CD4-positive, alpha-beta T cell treated with Interleukin-10 for 1 hour (primary cell): ENCODE measurements at places on chromosomes 4 and X.

- DNase-seq = no peak
Measured at GRCh38 chrX:49842621-49843020, 13.5 kb downstream of the PAGE4 start.

DNA sequence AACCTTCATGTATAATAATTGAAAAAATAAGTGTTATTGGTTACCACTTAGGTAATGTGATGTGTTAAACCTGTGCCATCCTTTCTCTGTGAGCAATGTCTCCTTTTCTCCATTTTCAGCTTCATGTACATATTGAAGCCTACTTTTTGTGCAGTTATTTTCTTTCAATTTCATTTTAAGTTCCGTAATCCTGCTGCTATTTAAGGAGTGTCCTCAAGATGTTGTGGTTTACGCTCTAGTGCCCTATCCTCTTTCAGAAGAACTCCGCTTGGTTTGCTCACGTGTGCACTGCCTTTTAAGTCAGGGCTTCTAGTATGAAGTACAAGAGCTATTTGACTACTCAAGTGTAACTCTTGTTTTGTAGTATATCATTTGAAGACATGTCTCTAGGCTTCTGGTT, 2253.2 kb upstream of the TENM3 start:
- DNase-seq = no peak

- DNase-seq = no peak
Measured at GRCh38 chr4:17667653-17668201, 53.3 kb downstream of the MED28 start.

DNA sequence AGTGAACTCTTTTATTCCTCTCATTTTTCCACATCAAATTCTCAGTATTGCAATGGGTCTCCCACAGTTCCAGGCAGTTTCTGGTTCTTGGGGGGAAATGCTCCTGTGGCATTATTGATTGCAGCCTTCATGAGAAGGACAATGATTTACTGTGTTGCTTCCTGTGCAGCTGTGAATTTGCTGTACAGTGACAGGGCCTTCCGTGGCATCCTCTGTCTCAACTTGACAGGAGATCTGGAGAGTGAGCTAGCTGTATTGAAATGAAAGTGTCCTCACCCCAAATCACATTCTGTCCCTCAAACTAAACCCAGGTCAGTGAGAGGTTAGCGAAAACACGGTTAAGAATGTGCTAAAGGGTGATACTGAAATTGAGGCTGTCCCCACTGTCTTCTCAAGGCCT, 77.1 kb upstream of the ATOH1 start:
- no peak for DNase-seq

- DNase-seq = no peak
Measured at GRCh38 chrX:146481735-146482134, 327.8 kb upstream of the CXorf51B start.

- no peak for DNase-seq
Measured at GRCh38 chr4:152620915-152621314, 58.9 kb downstream of the TMEM154 start.

DNA sequence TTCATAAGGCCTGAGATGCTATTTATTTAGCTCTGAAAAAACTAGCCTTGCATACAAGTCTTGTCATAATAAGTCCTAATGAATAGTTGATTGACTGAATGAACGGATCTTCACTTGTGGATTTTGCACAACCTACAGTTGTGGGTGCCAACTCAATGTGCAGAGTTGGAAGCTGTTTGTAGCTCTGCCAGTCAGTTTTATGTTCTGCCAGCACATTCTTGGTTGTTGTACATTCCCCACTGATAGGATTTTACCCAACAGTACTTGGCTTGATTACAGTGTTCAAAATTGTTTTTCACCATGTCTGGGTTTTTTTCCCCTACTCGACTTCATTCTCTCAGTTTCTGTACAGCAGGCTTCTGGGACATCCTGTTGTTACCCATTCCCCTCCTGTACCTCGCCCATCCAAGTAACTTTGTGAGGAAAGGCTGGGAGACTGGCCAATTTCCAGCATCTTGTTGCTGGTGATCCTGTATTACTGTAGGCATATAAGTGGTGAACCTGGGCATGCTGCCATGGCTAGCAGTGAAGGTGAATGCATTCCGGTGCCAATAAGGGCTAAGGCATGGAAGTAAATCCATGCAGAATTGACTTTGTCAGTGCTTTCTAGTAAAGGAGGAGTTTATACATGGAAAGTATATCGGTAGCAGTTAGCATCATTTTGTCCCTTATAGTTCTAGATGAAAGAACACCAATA, 22.8 kb downstream of the IL1RAPL1 start:
- no peak for DNase-seq

DNA sequence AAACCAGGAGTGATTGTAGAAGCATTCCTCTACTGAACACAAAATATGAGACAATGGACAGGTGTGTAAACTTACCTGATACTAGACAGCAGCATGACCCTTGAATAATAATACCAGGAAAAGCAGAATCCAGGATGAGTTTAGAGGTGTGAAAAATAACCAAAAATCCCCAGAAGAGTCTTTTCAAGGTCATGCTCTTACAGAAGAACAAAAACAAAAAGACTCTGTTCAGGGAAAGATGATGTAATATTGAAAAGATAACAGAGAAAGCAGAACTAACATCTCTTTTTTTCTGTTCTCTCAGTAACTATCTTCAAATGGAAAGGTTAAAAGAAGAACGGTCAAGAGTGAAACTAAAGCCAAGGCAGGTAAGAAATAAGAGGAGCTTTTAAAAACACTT, 14.0 kb upstream of the ARHGAP10 start:
- DNase-seq = no peak

GRCh38 chr4:74205559-74205958, 47.6 kb downstream of the MTHFD2L start:
- DNase-seq = no peak

DNA sequence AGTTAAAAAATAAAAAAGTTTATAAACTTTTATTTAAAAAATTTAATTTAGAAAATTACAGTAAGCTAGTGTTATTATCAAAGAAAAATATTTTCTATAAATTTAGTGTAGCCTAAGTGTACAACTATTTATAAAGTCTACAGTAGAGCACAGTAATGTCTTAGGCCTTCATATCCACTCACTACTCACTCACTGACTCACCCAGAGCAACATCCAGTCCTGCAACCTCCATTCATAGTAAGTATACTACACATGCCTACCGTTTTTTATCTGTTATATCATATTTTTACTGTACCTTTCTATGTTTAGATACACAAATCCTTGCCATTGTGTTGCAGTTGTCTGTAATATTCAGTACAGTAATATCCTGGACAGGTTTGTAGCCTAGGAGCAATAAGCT, 129.0 kb upstream of the FAM47B start:
- DNase-seq = no peak

GRCh38 chr4:187656959-187657358, 338.6 kb upstream of the ZFP42 start:
- no peak for DNase-seq

GRCh38 chr4:41454423-41454822, 83.5 kb upstream of the LIMCH1 start:
- DNase-seq = no peak

DNA sequence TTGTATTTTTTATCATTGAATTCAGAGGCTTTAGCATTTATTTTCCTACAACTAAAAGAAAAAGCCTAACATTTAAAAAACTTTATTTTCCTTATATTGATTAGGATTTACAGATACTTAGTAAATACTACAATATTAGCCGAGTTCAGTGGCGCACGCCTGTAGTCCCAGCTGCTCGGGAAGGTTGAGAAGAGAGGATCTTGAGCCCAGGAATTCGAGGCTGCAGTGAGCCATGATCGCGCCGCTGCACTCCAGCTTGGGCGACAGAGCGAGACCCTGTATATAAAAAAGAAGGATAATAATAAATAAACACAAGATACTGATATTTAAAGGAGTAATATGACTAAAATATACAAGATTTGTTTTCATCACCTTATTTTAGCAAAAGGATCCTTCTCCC, 681 bp upstream of the UPF3B start:
- DNase-seq = no peak

DNA sequence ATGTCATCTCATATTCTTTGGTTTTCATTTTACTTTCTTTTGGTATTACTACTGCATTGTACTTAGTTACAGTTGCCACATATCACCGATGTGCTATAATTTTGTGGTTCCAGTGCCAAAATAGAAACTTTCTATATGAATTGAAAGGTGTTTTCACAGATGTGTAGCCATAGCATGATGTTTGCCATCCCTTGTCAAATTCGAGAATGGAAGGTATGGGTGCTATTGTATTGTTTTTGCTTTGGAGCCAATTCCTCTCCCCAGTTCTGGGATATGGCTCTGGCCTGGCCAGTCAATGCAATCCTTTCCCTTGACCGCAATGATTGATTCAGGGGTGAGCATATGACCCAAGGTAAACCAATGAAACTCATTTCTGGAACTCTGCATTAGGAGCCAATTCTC, 86.2 kb upstream of the RPS6KA3 start:
- no peak for DNase-seq

DNA sequence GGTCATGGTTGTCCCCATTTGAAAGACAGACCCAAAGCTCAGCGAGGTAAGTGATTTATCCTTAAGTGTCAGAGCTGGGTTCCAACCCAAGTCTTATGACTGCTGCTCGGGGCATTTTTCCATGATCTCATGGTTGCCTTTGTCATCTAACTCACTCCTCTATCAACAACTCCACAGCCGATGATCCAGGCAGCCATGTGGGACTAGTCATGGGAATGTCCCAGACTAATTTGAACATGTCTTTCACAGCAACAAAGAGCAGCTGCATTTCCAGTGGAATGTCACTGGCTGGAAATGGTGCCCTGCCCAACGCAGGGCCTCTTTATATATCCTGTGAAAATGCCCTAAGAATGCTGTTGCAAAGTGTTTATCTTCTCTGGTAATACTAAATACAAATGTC, 284.8 kb upstream of the PPARGC1A start:
- no peak for DNase-seq

DNA sequence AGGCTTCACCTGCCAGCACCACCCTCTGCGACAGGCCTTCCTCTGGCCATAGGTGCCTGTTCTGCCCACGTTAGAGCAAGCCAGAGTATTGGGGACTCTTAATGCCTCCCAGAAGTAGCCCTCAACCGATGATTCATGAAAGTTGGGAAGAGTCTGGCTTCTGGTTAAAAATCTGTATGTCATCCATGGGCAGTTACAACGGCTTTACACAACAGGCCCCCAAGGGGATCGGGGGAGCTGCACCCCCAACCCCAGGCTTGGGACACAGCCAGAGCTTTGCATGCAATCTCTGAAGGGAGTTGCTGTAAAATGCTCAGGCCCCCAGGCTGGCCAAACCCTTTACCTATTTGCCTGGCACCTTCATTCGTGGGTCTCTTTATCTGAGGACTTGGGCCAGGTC, 5.4 kb upstream of the CYTL1 start:
- DNase-seq = no peak

- no peak for DNase-seq
Measured at GRCh38 chrX:96386981-96387380, 297.7 kb upstream of the DIAPH2 start.
